ENCODE measurements at places on chromosomes 16 and 17. TPM values are rescaled to one million over a fixed set of nuclear protein-coding genes. Genes with fewer than 3 reads are reported as not detected.

TEX2 gene
- 39.5 TPM for total RNA-seq

PSMB3 gene
- 84.8 TPM for total RNA-seq

CHST5 gene
- 0.27 TPM for total RNA-seq

ITGB4 gene
- 469 TPM for total RNA-seq

KRTAP4-5 gene
- total RNA-seq: not detected

OTOA gene
- 0.31 TPM for total RNA-seq

SULT1A2 gene
- 4.5 TPM for total RNA-seq

P2RX1 gene
- 7.3 TPM for total RNA-seq

TERB1 gene
- 0.58 TPM for total RNA-seq

SLC9A5 gene
- total RNA-seq: 1.2 TPM

EME1 gene
- 1.5 TPM for total RNA-seq

FAM20A gene
- 56.5 TPM for total RNA-seq

GGT6 gene
- not detected for total RNA-seq

DNASE1L2 gene
- total RNA-seq: 1.6 TPM

MMP15 gene
- 44.0 TPM for total RNA-seq

VAT1L gene
- 36.1 TPM for total RNA-seq

FMNL1 gene
- 39.6 TPM for total RNA-seq

NPB gene
- 0.80 TPM for total RNA-seq

CDH3 gene
- total RNA-seq: 10.2 TPM

HSF5 gene
- total RNA-seq: 0.27 TPM

CBX4 gene
- total RNA-seq: 16.8 TPM

NOG gene
- 5.3 TPM for total RNA-seq

MYH13 gene
- not detected for total RNA-seq

AANAT gene
- total RNA-seq: not detected

KNOP1 gene
- 19.2 TPM for total RNA-seq

ITGAX gene
- 41.1 TPM for total RNA-seq

HEATR9 gene
- 0.27 TPM for total RNA-seq

GPR139 gene
- total RNA-seq: not detected

CYBA gene
- 87.4 TPM for total RNA-seq

Data from sciatic nerve (tissue), 2 donors.